ENCODE measurements at places on chromosomes 11 and 22.

GRCh38 chr11:27603376-27603990, 96.8 kb downstream of the BDNF start:
- no peak for DNase-seq

DNA sequence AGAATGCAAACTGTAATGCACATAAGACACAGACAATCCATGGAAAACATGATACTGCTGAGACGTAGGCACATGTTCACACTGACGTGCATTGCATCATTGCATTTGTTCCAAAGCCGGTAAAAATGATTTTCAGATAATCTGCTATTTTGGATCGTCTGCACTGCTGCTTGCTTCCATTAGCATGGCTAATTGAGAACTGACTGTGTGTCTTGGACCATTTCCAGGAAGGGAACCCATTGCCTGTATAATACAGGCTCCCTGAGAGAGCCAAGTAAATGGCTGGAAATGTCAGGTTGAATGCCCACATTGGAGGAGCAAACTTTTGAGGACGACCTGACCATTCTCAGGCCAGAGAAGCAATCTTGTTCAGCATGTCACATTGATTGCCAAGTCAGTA, 304.8 kb downstream of the ST3GAL4 start:
- DNase-seq: no peak

DNA sequence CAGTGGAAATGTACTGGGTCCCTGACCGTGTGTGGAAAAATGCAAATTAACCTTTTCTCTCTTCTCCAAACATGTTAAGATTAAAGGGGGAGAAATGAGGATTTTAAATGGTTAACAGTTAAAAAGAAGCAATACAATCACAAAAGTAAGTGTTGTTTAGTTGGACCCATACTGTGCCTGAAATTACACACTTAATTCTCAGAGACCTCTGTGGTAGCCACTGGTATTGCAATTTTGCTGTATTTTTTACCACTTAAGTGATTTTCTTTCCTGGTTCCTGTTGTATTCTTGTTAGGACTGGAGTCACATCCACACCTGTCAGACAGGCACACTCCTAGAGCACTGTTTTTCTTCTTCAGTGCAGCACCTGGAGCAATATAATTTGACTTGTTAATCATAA, 179.6 kb upstream of the PDGFD start:
- DNase-seq: no peak

- DNase-seq: no peak
Observed at GRCh38 chr22:39920134-39920743, 19.4 kb downstream of the GRAP2 start.

- no peak for DNase-seq
Observed at GRCh38 chr22:46104881-46105493, 45.3 kb upstream of the PPARA start.

- no peak for DNase-seq
Observed at GRCh38 chr11:32433914-32434355, 1.4 kb downstream of the WT1 start.

All from pons (tissue), 1 donor.